Esophagus squamous epithelium (tissue), 5 donors: ENCODE measurements at places on chromosomes 4 and X.

- no peak overlapping the region for H3K27ac ChIP-seq
- H3K4me3 ChIP-seq, result no peak overlapping the region
- DNase-seq, result no peak
- H3K4me1 ChIP-seq, result peaks cover 23% of the 10 kb centered on the region
- no peaks in the 10 kb centered on the region for H3K36me3 ChIP-seq
- no peaks in the 10 kb centered on the region for H3K27me3 ChIP-seq
Observed at GRCh38 chr4:101331017-101331416, 16.3 kb downstream of the PPP3CA start.

GRCh38 chr4:187000281-187000680 lies 276.6 kb upstream of the FAT1 start:
- no peaks in the 10 kb centered on the region for H3K4me1 ChIP-seq
- H3K27ac ChIP-seq, result no peak overlapping the region
- DNase-seq, result no peak

DNA sequence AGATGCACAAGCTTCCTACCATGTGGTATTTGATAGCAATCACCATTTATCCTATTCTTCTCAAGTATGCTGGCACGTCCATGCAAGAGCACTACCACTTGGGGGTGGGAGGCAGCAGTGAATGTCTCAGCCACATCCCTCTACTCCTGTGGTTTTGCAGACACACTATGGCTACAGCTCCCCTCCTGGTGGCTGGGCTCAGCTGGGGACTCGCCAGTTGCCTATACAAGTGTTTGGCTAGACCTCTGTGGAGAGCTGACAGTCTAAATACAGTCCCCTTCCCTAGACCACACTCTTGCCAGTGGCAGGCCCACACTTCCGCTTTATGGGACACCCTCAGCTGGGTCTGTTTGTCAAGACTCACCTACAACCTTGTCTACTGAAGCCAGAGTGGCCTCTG lies 53.2 kb downstream of the ADGRA3 start:
- no peaks in the 10 kb centered on the region for H3K27me3 ChIP-seq
- H3K27ac ChIP-seq, result no peak overlapping the region

DNA sequence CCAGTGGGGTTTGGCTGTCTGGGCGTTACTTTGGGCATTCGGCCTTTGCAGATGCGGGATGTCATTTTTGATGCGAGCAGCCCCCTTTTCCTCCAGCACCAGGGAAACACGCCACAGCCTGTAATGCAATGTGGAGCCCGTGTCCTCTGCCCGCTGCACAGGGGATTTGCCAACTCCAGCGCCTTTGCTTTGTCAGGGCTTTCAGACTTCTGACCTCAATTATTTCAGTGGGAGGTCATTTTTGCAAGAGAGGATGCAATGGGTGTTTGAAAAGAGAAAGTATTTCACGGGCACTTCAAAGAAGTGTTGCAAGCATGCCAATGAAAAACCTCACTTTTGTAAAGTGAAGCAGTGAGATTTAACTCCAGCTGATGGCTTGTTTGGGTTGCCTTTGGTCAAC lies 11.5 kb downstream of the CLCN4 start:
- H3K36me3 ChIP-seq, result no peaks in the 10 kb centered on the region
- H3K27ac ChIP-seq, result no peak overlapping the region
- H3K27me3 ChIP-seq, result no peaks in the 10 kb centered on the region

- H3K4me1 ChIP-seq, result no peaks in the 10 kb centered on the region
- H3K4me3 ChIP-seq, result no peak overlapping the region
Observed at GRCh38 chr4:167838686-167839085, 253.7 kb upstream of the ANXA10 start.

GRCh38 chr4:119233750-119234149 lies 21.2 kb downstream of the USP53 start:
- peak overlapping the region; percentile 9 for H3K27ac ChIP-seq
- no peaks in the 10 kb centered on the region for H3K27me3 ChIP-seq
- peaks cover 17% of the 10 kb centered on the region for H3K4me1 ChIP-seq
- no peak for DNase-seq
- no peak overlapping the region for H3K4me3 ChIP-seq
- no peaks in the 10 kb centered on the region for H3K36me3 ChIP-seq

GRCh38 chrX:151099001-151099400 lies 77.4 kb upstream of the GPR50 start:
- H3K4me1 ChIP-seq, result no peaks in the 10 kb centered on the region
- no peaks in the 10 kb centered on the region for H3K36me3 ChIP-seq
- no peaks in the 10 kb centered on the region for H3K27me3 ChIP-seq
- no peak for DNase-seq
- H3K4me3 ChIP-seq, result no peak overlapping the region
- no peak overlapping the region for H3K27ac ChIP-seq

GRCh38 chrX:154408659-154409221 lies 314 bp downstream of the DNASE1L1 start:
- H3K4me3 ChIP-seq, result peak overlapping the region; percentile 35
- H3K27ac ChIP-seq, result peak overlapping the region; percentile 82
- H3K27me3 ChIP-seq, result no peaks in the 10 kb centered on the region
- H3K4me1 ChIP-seq, result peaks cover 47% of the 10 kb centered on the region
- DNase-seq, result no peak

DNA sequence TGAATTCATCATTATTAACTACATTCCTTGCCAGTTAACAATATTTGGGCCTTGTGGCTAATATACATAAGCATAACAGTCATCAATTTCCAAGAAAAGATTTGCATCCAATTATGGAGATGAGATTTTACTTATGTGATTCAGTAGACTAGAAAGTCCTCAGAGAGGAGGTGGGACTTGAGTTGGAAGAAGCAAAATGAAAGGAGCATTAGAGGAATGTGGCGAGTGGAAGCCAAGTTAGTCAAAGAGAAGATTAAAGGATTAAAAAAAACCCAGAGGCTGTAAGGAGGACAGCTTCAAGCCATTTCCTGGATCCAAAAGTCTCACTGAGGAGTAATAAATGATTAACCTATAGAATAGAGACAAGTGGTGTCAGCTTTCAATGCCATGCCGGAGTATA lies 1099.4 kb upstream of the IGFBP7 start:
- H3K4me3 ChIP-seq, result no peak overlapping the region
- H3K27me3 ChIP-seq, result no peaks in the 10 kb centered on the region
- no peak for DNase-seq

GRCh38 chr4:159764343-159764952 lies 661.6 kb downstream of the RAPGEF2 start:
- no peak overlapping the region for H3K4me3 ChIP-seq
- no peak overlapping the region for H3K27ac ChIP-seq
- H3K4me1 ChIP-seq, result no peaks in the 10 kb centered on the region
- no peaks in the 10 kb centered on the region for H3K27me3 ChIP-seq
- no peaks in the 10 kb centered on the region for H3K36me3 ChIP-seq

DNA sequence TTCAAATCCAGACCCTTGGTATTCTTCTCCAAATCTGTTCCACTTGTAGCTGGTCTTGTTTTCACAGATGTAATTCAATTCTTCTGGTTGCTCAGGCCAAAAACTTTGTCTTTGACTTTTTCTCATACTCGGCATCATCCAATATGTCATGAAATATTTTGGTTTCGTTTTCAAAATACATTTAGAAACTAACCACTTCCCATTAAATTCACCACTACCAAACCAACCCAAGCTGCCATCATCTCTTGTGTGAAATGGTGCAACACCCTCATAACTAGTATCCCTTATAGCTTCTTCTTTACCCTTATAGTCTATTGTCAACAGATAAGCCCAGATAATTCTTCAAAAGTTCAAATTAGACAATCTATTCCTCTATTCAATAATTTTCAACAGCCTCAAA lies 192.1 kb downstream of the PRR32 start:
- H3K36me3 ChIP-seq, result no peaks in the 10 kb centered on the region
- H3K27ac ChIP-seq, result no peak overlapping the region
- no peaks in the 10 kb centered on the region for H3K27me3 ChIP-seq
- H3K4me1 ChIP-seq, result no peaks in the 10 kb centered on the region

DNA sequence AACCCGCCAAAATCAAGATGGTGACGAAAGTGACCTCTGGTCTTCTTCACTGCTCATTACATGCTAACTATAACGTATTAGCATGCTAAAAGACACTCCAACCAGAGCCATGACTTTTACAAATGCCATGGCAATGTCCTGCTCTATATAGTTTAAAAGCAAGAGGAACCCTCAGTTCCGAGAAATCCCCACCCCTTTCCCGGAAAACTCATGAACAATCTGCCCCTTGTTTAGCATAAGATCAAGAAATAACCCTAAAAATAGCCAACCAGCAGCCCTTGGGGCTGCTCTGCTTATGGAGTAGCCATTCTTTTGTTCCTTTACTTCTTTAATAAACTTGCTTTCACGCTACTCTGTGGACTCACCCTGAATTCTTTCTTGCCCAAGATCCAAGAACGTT lies 463.5 kb upstream of the FAM241A start:
- H3K36me3 ChIP-seq, result no peaks in the 10 kb centered on the region
- no peaks in the 10 kb centered on the region for H3K27me3 ChIP-seq
- H3K4me3 ChIP-seq, result no peak overlapping the region
- no peaks in the 10 kb centered on the region for H3K4me1 ChIP-seq
- H3K27ac ChIP-seq, result no peak overlapping the region
- DNase-seq, result no peak

GRCh38 chr4:8072235-8072968 lies 86.2 kb downstream of the ABLIM2 start:
- no peak overlapping the region for H3K27ac ChIP-seq
- no peaks in the 10 kb centered on the region for H3K27me3 ChIP-seq
- no peaks in the 10 kb centered on the region for H3K36me3 ChIP-seq
- H3K4me1 ChIP-seq, result no peaks in the 10 kb centered on the region
- H3K4me3 ChIP-seq, result no peak overlapping the region

- DNase-seq, result no peak
- H3K27ac ChIP-seq, result no peak overlapping the region
- no peaks in the 10 kb centered on the region for H3K36me3 ChIP-seq
- peaks cover 13% of the 10 kb centered on the region for H3K4me1 ChIP-seq
- no peaks in the 10 kb centered on the region for H3K27me3 ChIP-seq
Observed at GRCh38 chrX:120450163-120450562, 18.9 kb downstream of the LAMP2 start.

GRCh38 chrX:106177106-106177981 lies 9.2 kb downstream of the PWWP3B start:
- no peak for DNase-seq
- H3K36me3 ChIP-seq, result no peaks in the 10 kb centered on the region
- no peaks in the 10 kb centered on the region for H3K27me3 ChIP-seq
- no peak overlapping the region for H3K27ac ChIP-seq

DNA sequence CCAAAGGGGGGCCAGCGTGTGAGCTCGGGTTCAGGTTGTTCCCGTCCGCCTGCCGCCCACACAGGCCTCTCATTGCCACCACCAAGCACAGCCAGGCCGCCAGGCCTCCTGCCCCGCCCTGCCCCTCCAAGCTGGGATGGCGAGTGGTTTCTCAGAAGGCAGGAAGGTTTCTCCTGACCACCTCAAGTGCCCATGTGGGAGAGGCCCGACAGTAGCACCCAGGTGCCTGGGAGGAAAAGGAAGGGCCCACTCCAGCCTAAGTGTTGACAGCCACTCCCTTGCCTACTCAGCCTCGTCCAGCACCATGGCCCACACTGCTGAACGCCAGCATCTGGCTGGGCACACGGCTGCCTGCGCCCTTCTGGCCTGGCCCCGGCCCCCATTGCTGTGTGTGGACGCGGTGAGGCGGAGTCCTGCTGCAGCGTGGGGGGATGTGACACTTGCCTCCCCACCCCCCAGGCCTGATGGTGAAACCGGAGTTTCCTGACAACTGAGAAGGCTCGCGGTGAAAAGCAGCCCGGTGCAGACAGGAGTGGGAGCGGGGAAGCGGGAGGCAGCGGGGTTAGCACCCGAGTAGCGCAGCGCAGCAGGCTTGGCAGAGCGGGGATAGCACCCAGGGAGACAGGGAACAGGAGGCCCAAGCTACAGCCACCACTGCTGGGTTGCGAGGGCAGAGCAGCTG lies 19.2 kb downstream of the FLNA start:
- no peak overlapping the region for H3K27ac ChIP-seq
- no peaks in the 10 kb centered on the region for H3K27me3 ChIP-seq
- no peaks in the 10 kb centered on the region for H3K4me1 ChIP-seq
- no peak for DNase-seq
- no peak overlapping the region for H3K4me3 ChIP-seq

- H3K27ac ChIP-seq, result no peak overlapping the region
- no peaks in the 10 kb centered on the region for H3K36me3 ChIP-seq
- H3K4me3 ChIP-seq, result no peak overlapping the region
- no peaks in the 10 kb centered on the region for H3K27me3 ChIP-seq
Observed at GRCh38 chr4:22661443-22661842, 31.3 kb upstream of the GBA3 start.

- no peaks in the 10 kb centered on the region for H3K36me3 ChIP-seq
- no peak for DNase-seq
- peak overlapping the region; percentile 82 for H3K4me3 ChIP-seq
- peak overlapping the region; percentile 87 for H3K27ac ChIP-seq
- H3K27me3 ChIP-seq, result no peaks in the 10 kb centered on the region
- peaks cover 38% of the 10 kb centered on the region for H3K4me1 ChIP-seq
Observed at GRCh38 chr4:55947254-55947882, 1.4 kb upstream of the CEP135 start.

DNA sequence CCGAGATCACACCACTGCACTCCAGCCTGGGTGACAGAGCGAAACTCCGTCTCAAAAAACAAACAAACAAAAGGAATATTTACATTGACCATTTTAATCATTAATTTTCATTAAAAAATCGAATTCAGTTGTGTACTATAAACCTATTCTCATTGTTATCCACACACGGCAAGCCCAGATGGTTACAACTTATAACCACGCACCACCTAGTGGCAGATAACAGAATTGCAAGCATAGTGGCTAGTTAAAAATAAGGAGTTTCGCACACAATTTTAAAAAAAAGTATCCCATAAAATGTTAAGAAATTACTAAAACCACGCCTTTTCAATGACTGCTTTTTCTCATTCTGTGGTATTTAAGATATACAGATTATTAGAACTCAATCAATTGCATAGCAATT lies 25.4 kb downstream of the MBNL3 start:
- H3K4me1 ChIP-seq, result peaks cover 15% of the 10 kb centered on the region
- H3K27me3 ChIP-seq, result no peaks in the 10 kb centered on the region
- H3K4me3 ChIP-seq, result no peak overlapping the region
- DNase-seq, result no peak
- H3K27ac ChIP-seq, result no peak overlapping the region

GRCh38 chr4:180296036-180296599 lies 1947.1 kb upstream of the TENM3 start:
- no peak overlapping the region for H3K4me3 ChIP-seq
- no peak overlapping the region for H3K27ac ChIP-seq
- no peaks in the 10 kb centered on the region for H3K27me3 ChIP-seq
- no peak for DNase-seq
- no peaks in the 10 kb centered on the region for H3K36me3 ChIP-seq
- no peaks in the 10 kb centered on the region for H3K4me1 ChIP-seq

DNA sequence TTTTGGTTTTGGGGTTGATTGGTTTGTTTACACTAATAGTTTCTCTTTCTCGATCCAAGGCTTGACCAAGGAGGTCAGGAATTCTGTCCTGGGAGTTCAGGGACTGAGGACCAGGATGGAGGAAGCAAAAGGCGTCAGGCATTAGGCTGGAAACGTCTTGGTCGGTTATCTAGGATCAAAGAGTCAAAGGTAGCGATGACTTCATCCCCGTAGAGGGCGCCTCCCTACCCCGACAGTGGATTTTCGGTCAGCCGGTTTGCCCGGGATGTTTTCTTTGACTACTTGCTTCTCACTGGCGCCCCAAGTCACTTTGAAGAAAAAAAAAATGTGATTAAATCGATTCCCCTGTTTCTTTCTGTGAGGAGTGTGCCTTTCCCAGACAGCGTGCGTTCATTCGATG lies 980 bp upstream of the FHDC1 start:
- no peak for DNase-seq
- H3K27ac ChIP-seq, result peak overlapping the region; percentile 85
- no peaks in the 10 kb centered on the region for H3K36me3 ChIP-seq
- H3K4me3 ChIP-seq, result peak overlapping the region; percentile 91
- H3K27me3 ChIP-seq, result no peaks in the 10 kb centered on the region

- DNase-seq, result no peak
- H3K4me1 ChIP-seq, result no peaks in the 10 kb centered on the region
- no peak overlapping the region for H3K4me3 ChIP-seq
- no peaks in the 10 kb centered on the region for H3K36me3 ChIP-seq
- no peak overlapping the region for H3K27ac ChIP-seq
- no peaks in the 10 kb centered on the region for H3K27me3 ChIP-seq
Observed at GRCh38 chrX:153226344-153227185, 47.5 kb downstream of the MAGEA1 start.
